ENCODE measurements at places on chromosomes 3 and 15.

GRCh38 chr3:55000546-55000945 lies 72.7 kb upstream of the LRTM1 start:
- no peak for DNase-seq

DNA sequence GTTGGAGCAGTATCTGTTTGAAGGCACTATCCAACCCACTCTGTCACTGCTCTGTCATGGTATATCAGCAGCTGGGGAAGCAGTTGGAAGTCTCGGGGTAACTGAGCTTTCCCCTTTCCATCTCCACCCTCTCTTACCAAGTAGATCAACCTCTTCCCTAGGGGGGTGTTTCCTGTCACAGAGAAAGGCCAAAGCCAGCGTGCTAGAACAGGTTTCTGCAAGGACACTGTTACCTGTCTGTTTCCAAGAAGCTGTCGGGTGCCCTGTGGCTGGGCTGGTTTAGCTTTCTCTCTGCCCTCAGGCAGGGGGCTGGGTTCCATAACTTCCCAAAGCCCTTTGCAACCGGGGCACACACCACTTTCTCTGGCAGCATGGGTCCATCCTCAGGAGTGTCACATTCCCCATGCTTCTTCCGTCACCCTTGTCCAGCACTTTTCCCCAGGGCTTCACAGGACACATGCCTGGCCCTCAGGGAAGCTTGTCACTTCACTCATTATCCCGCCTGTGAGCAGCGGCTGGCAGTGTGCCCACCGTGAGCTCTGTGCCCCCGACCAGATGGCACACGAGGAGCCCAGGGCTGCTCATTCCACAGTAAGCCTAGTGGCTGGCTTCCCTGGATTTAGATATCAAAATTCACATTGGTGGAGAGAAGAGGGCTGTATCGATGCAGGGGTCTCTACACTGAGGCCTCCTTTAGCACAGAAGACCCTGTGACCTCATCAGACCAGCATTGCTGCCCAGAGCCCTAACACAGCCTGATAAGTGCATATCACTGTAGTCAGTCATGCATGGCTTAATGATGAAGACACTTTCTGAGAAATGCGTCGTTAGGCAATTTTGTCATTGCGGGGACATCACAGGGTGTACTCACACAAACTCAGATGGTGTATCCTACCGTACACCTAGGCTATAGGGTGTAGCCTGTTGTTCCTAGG lies 205.8 kb downstream of the SLCO3A1 start:
- no peak for DNase-seq

GRCh38 chr15:71180986-71181853 lies 65.9 kb downstream of the THSD4 start:
- DNase-seq = no peak

DNA sequence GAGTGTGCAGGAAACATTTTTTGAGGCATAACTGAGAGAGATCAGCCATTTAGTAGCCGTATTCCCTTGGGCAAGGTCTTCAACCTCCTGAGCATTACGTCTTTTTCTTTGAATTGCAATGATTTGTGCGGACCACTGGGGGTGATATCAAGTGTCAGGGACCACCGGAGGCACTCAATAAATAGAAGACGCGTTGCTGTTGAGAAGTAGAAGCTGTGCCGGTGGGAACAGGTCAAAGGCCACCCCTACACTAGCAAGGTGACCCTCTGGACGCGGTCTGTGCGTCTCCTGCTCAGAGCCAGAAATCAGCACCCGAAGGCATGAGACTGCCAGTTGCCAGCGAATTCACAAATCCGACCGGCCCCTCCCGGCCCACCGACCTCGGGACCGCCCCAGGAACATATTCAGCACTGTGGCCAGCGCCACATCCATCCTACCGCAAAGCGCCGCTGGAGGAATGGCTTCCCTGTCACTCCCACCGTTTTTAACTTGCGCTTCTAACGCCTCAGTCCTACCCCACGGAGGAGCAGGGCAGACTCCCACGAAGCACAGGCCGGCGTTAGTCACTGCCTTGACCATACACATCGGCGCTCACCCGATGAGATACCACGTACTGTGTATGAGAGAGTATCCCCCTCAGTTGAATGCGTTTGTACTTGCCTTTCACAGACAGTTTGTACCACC lies 1.4 kb upstream of the GHSR start:
- DNase-seq = peak; percentile 23

DNA sequence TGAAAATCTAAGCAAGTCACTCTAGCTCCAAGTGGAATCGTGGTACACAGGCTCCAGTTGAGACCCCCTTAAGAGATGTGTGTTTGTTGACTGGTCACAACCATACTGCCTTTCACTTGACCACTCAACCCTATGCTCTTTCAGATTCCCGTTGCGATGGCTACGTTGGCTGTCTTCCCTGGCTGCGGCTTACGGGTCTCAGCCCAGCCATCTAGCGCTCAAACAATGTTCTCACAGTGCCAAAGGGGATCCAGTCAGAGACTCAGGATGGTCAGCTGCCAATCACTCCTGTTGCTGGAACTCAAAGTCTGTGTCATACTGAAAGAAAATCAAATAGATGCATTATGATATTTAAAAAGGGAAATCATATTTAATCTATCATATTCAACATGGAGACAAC lies 237.6 kb downstream of the ITPR1 start:
- DNase-seq = no peak

DNA sequence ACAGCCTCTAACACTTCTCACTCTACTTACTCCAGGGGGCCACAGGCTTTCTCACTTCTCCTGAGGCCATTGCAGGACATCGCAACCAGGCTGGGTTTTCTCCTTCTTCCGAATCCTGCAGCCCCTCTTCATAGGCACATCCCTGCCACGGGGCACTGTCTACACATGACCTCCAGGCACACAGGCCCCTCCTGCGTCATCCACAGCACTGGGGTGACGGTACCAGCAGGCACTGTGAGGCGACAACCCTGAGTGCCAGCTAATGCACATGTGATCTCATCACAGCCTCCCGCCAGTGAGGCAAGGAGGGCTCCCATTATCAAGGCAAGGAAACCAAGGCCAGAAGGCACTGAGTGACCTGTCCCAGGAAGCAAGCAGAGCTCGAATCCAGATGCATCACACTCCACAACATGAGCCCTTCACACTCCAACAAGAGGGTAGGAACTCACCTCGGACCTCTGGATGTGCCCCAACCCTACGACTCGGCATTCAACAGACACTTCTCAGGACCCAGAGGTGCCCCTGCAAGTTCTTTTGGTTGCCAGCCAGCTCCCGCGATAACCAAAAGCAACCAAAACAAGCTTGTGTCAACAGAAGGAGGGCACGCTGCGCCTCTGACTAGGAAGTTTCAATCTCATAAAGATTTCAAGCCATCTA lies 16.7 kb downstream of the FAM174B start:
- DNase-seq = peak; percentile 34

DNA sequence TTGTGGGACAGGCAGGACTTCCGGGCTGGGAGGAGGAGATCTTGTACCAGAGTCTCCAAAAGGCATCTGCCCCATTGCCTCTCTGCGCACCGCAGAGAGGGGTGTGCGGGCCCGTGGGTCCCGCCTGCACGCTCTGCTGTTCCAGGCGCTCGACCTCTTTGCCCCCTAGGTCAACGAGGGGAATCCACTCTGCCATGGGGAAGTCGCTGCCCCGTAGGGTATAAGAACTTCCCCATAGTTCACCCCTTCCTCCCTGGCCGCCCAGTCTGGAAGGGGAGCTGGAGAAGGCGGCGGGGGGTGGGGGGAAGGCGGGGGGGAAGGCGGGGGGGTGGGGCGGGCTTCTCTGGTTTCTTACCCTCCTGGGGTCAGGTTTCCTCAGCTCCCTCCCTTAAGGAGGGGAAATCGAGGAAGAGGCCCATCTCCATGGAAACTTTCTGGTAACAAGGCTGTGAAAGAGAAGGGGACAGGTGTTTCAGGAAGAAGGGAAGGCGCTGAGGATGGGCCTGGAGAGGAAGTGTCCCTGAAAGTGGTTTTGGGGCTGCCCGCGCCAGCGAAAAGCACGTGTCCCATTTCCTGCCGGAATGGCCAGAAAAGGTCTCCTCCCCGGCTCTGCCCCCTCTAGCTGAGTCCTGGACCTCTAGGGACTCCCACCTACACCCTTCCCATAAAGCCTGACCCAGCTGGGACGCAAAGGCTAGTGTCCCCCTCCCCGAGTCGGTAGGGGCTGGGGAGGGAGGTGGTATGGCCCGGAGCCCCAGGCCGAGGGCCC lies 27.5 kb downstream of the NR1I2 start:
- DNase-seq = peak; percentile 72

- DNase-seq = no peak
Observed at GRCh38 chr3:97230486-97230885, 416.1 kb downstream of the EPHA6 start.

- no peak for DNase-seq
Observed at GRCh38 chr3:50140990-50141389, 14.1 kb upstream of the SEMA3F start.

- DNase-seq = no peak
Observed at GRCh38 chr3:38497031-38497430, 891 bp downstream of the EXOG start.

- peak; percentile 41 for DNase-seq
Observed at GRCh38 chr3:124928333-124929202, 6.0 kb downstream of the MUC13 start.

- DNase-seq = no peak
Observed at GRCh38 chr15:55758580-55758986, 15.6 kb upstream of the PRTG start.

DNA sequence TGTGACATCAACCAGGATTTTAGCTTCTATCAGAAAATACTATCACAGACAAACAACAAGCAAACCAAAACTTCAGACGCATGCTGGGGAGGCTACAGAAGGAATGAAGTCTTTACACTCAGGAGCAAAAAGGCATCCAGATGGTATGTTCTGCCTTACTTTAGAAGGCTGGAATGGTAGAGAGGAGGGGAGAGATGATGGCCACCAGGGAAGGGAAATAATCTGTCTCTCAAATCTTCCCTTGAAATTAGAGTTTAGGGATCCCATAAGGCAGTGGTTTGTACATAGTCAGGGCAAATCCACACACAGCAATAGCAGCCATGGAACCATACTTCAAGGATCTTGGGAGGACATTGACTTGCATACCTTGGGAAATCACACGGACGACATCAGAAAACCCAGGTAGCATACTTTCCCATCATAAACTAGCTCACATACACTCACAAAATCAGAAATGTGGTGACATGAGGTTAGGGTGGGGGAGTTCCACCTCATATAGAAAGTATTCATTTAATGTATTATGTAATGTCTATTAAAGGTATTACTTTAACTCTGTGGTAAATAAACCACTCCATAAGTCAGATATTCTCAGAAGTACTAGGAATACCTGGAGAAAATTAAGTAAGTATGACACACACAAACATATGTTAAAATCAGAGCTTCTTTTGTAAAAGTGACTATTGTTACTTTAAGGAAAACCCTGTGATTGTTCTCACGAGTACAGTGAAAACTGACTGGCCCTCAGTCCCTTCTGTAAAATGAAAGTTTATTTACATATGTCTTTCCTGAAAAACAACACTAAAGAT lies 9.4 kb downstream of the BTLA start:
- DNase-seq = peak; percentile 44
